ENCODE measurements at places on chromosomes 12 and 14. TPM values are rescaled to one million over a fixed set of nuclear protein-coding genes. Genes with fewer than 3 reads are reported as not detected.

DNA sequence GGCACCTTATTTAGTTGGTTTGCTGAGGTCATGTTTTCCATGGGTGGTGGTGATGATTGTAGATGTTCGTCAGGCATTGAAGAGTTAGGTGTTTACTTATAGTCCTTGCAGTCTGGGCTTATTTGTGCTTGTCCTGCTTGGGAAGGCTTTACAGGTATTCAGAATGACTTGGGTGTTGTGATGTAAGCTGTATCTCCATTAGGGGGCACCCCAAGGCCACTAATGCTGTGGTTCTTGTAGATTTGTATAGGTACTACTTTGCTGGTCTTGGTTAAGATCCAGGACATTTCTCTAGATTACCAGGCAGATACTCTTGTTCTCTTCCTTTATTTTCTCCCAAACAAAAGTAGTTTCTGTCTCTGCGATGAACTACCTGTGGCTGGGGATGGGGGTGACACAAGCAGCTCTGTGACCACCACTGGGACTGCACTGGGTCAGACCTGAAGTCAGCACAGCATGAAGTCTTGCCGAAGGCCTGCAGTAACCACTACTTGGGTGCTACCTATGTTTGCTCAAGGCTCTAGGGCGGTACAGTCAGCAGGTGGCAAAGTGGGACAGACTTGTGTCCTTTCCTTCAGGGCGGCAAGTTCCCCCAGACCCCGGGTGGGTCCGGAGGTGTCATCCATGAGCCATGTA is 35.8 kb upstream of the FBXO33 start:
- no peak for DNase-seq

- no peak for DNase-seq
Observed at GRCh38 chr14:91681893-91682563, 49.9 kb downstream of the CATSPERB start.

GRCh38 chr14:68616221-68616902 is 176.5 kb downstream of the ZFP36L1 start:
- no peak for DNase-seq

DNA sequence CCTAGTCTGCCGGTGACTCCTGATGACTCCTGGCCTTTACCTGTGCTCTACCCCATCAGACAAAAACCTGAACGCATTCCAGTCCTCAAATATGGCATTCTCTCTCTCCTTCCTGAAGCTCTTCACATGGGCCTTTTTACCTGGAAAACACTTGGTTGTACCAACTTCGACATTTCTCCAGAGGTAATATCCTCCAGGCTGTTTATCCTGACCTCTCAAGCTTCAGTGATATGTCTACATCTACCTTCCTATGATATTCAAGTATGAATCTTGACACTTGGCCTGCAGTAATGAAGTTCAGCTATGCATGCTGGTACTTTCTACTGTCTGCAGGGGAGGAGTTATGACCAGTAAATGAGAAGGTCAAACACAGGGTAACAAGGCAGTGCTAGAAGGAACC is 901.8 kb downstream of the VRK1 start:
- DNase-seq, result no peak

GRCh38 chr14:32985866-32986265 is 47.2 kb downstream of the NPAS3 start:
- no peak for DNase-seq

The FAM234B gene
- 8.0 TPM for total RNA-seq

- DNase-seq, result no peak
Observed at GRCh38 chr14:94884616-94885230, 114.8 kb upstream of the GSC start.

DNA sequence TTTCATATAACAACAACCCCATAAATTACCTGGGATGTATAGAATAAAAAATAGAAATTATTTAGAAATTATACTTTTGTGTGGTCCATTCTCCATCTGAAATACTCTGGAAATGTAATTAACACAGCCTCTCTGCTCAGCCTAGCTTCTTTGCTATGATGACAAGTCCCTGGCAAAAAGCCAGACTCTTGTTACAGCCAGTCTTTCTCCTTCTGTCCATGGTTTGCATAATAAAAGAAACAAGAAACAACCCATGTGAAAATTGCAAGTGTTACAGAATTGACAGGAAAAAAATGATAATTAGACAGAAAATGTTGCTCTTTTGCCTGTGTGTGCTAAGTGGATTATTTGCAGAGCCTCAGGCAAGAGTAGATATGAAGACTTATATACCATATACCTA is 61.3 kb downstream of the C12orf50 start:
- DNase-seq, result no peak

- DNase-seq, result no peak
Observed at GRCh38 chr12:104063712-104064030, 660 bp upstream of the HCFC2 start.

GRCh38 chr14:23006544-23007419 is 3.2 kb downstream of the C14orf93 start:
- DNase-seq, result peak; percentile 98

GRCh38 chr14:92458136-92459029 is 55.2 kb upstream of the RIN3 start:
- DNase-seq, result no peak

GRCh38 chr12:71152851-71153250 is 4.9 kb downstream of the TSPAN8 start:
- no peak for DNase-seq

DNA sequence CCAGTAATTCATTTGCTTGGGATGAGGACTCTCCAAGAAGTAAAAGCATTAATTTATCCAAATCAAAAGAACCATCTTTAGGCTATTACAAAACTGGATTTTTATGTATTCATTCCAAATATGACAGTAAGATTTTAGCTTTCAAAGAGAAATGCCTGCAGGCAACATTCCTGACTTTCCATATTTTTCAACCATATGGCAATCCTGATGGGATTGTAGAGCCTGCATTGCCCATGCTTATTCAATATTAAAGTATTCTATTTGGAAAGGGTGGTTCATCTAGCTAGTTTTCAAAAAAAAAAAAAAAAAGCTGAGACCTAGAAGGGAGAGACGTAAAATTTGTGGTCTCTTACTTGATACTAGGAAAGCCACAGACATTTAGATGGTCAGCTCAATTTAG is 1253.7 kb downstream of the LRFN5 start:
- DNase-seq, result no peak

The POTEM gene
- not detected for total RNA-seq

- no peak for DNase-seq
Observed at GRCh38 chr12:128918481-128919260, 65.4 kb downstream of the GLT1D1 start.

DNA sequence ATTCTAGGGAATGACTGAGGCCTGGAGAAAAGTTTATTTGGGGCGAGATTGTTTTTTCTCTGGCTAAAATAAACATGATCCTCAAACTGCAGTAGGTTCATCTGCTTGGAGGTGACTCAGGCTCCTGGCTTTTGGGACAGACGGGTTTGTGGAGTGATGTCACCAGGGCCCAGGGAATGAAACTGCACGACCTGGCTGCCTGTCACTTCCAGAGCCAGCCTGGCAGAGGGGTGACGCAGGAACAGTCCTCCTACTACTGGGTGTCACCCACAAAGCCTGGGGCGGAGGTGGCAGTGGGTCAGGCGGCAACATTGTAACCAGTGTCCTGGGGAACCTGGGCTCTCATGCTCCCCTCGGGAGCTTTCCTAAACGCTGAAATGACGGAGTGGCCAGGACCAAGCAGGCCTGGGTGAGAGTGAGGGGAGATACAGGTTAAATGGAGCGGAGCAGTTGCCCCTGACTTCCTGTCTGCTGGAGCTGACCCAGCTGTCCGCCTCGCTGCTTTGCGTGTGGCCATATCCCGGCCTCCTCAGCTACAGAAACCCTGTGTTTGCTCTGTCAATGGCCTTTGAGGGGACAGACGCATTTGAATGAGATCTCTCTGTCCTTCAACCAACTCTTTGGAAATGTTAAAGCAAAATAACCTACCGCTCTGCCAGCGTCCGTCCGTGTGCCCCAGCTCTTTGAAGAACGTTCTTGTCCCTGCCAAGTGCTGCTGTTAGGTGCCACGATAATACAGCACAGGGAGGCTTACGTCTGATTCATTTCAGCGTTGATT is 6.5 kb downstream of the HIP1R start:
- no peak for DNase-seq

DNA sequence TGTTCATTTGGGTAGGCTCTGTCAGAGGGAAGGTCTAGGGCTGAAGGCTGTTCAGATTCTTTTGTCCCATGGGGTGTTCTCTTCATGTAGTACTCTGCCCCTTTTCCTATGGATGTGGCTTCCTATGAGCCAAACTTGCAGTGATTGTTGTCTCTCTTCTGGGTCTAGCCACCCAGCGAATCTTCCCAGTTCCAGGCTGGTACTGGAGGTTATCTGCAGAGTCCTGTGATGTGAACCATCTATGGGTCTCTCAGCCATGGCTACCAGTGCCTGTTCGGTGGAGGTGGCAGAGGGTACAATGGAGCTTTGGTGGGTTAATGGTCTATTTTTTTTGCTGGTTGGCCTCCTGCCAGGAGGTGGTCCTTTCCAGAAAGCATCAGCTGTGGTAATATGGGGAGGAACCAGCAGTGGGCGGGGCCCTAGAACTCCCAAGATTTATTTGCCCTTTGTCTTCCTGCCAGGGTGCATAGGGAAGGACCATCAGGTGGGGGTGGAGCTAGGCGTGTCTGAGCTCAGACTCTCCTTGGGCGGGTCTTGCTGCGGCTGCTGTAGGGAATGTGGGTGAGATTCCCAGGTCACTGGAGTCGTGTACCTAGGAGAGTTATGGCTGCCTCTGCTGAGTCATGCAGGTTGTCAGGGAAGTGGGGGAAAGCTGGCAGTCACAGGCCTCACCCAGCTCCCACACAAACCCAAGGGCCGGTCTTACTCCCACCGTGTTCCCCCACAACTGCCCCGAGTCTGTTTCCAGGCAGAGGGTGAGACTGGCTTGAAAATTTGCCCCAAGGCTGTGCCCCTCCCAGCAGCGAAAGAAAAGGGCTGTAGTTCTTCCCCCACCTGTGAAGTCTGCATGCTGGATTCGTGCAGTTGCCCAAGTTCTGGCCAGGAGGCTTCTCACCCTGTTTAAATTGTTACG is 17.5 kb downstream of the MTRFR start:
- DNase-seq, result no peak

The SERPINA12 gene
- total RNA-seq, result not detected

GRCh38 chr14:33280646-33281045 is 342.0 kb downstream of the NPAS3 start:
- DNase-seq, result no peak

The TSPAN31 gene
- 35.0 TPM for total RNA-seq

DNA sequence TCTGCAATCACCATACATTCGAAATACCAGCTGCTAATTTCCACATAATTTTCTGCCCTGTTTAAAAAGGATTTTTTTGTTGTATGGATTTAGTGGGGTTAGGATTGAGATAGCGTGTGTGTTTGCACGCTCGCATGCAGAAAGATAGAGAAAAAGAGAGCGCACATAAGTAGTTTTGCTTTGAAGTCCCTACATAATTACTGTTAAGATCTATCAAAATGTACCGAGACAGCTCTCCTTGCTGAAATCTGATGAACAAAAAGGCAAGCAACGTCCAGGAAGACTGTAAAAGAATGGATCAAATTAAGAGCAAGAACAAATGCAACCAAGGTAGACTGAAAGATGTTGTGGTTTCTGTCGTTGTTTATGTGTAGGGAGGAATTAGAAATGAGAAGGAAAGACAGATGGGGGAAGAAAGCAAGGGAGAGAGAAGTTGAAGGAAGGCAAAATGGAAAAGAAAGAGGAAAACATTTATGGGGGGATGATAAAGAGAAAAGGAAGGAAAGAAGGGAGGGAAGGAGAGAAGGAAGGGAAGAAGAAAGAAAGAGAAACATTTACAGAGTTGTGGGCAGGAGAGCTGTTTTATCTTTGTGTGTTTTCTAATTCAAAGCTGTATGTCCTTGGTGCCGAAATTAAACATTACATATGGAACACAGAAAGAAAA is 522.3 kb downstream of the MED13L start:
- no peak for DNase-seq

The GNB3 gene
- total RNA-seq, result 1.2 TPM

DNA sequence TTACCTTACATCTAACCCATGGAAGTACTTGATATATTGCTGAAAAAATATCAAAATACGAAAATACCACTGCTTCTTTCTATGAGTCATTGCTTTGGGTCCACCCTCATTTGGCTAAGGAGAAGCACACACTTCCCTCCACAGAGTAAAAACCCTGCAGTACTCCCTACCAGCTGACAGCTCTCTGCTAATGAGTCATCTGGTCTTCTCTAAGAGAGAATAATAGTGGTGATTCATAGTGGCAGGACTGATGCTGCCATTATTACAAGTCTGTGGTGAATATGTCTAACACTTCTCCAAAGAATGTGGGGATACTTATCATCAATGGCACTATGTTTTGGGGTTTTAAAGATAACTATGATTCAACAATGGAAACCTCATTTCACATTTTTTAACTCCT is 90.7 kb downstream of the PPFIA2 start:
- no peak for DNase-seq

The PMCH gene
- not detected for total RNA-seq

The GPR84 gene
- 2.3 TPM for total RNA-seq

Measured in mesenteric fat pad (tissue), 1 donor.